ENCODE measurements at places on chromosomes 12 and 14.

DNA sequence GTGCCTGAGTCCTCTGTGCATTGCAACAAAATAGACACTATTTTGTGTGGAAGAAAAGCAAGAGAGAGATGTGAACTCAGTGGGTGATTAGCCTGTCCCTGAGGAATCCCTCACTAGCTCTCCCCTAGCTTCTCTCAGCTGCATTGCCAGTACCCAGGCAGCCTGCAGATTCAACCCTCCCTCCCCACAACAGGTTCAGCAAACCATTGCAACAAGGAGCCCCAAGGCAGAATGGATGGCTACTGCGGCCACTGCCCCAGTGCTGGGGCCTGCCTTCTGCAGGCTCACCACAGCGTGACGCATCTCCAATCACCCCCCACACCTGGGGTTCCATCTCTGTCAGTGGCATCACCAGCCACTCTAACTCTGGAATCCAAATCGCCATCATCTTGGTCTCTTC lies 2.3 kb downstream of the CRACR2A start:
- no peak for DNase-seq

- DNase-seq, result peak; percentile 23
Observed at GRCh38 chr12:49588721-49589516, 16.5 kb downstream of the FAM186B start.

DNA sequence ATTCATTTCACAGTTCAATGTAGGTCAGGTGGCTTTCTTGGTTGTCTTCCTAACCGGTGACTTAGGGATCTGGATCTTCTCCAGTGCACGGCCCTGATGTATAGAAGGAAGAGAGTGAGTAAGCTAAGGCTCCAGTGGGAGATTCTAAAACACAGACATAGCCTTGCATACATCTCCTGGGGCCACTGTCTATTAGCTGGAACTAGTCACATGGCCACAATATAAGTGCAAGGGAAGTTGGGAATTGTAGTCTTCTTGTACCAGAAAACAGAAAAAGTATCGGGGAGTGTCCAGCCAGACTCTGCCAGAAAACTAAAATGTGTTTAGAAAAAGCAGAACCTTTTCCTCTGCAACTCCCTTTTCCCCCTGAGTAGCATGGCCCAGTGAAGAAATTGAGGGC lies 531.6 kb downstream of the VRK1 start:
- DNase-seq, result no peak

DNA sequence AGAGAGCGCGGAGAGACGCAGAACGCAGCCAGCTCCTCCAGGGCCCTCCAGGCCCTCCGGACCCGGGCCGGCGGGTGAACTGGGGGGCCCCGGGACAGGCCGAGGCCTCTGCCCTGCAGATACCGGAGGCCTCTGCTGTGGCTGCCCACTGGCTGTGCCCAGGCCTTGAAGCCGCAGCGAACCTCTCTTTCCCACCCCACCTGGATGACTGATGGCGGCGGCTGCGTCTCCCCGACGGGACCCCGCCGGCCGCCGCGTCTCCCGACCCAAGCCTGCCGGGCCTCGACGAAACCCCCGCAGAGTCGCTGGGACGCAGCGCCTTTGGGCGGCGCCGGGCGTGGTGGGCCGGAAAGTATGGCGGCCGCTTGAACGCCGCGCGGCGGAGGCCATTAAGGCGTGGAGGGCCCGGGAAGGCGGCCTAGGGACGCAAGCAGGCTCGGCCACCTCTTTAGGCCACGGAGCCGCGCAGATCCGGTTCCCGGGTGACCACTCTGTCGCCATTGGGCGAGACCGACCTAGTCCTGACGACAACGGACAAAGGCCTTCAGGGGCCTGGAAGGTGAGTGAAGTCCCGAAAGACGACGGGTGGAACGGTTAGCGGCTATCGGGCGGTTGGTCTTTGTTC lies 8.4 kb upstream of the ERGIC2 start:
- no peak for DNase-seq

DNA sequence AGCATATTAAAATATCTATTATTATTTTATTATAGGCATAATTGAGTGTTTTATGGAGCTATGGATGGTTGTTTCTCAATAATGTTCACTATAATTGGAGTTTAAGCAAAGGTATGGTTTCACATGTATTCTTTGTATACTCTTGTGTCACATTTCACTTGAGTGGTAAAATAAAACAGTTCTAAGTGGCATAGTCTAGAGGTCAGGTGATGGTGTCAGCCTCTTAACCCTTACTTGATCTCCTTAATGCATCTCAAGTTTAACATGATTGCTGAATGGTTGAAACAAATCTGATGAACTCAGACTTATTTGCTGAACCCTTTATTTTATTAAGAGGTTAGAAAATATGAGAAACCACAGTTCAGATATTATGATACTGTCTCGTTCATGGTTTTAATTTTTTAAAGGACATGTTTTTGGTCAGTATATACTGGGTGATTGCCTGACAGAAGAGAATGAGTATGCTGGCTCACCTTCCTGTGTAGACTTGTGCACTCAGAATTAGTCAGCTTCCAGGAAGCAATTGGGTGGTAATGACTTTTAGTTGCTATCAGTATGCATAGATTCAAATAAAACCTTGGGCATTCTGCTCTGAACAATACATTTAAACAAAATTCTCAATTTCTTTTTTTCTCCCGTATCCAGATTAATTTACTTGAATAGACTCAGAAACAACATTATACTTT lies 464.6 kb downstream of the PCNX1 start:
- DNase-seq, result peak; percentile 80

Data from fibroblast of mammary gland (primary cell).